ENCODE measurements at places on chromosomes 7 and 10.

GRCh38 chr7:23404546-23405239, 65.6 kb downstream of the IGF2BP3 start:
- no peak for DNase-seq

DNA sequence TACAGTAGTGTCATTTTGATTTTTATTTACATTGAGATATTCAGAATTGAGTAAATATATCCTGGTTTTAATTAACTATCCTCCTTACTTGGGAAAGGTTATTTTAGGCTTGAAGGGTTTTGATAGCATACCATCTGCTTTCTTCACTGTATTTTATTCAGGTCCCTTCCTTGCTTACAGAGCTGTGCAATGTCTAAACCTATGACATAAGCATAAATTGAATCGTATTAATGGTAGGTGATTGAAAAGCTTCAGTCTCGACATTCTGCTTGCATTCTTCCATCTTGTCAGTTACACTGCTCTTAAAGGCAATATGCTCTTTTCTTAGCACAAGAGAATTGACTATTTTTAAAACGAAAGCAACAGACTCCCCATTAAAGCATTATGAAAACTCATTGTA, 102.5 kb downstream of the ARID5B start:
- no peak for DNase-seq

GRCh38 chr7:143327903-143328302, 12.0 kb downstream of the CLCN1 start:
- no peak for DNase-seq

GRCh38 chr7:30329716-30330115, 45.3 kb downstream of the ZNRF2 start:
- DNase-seq, result no peak

GRCh38 chr10:80664071-80664680, 126.5 kb downstream of the SH2D4B start:
- peak; percentile 77 for DNase-seq

DNA sequence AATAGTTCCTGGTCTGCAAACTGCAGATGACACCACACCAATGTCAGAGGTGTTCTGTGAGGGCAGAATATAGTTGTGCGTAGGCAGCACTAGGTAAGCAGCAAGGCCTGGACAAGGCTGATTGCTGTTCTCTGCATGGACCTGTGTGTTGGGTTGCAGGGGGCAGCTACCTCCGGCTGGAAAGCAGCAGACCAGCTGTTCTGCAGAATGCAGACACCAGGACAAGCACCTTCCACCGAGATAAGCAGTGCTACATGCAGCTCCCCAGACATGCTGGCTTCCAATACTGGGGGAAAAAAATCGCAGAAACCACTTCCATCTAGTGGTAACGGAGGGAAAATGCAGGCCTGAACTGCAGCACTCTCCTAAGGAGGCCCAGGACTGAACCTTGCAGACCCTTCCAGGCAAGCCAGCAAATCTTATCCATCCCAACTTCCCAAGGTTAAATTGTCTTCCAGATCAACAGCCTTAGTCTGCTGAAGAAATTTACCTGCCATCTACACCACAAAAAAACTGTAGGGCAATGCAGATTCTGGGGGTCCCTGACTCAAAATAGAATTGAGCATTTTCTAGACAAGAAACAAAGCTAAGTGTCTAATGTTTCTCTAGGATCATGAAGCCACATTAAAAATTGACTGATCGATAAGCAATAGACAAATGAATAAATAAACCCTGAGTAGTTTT, 50.5 kb upstream of the COBL start:
- DNase-seq, result peak; percentile 80

DNA sequence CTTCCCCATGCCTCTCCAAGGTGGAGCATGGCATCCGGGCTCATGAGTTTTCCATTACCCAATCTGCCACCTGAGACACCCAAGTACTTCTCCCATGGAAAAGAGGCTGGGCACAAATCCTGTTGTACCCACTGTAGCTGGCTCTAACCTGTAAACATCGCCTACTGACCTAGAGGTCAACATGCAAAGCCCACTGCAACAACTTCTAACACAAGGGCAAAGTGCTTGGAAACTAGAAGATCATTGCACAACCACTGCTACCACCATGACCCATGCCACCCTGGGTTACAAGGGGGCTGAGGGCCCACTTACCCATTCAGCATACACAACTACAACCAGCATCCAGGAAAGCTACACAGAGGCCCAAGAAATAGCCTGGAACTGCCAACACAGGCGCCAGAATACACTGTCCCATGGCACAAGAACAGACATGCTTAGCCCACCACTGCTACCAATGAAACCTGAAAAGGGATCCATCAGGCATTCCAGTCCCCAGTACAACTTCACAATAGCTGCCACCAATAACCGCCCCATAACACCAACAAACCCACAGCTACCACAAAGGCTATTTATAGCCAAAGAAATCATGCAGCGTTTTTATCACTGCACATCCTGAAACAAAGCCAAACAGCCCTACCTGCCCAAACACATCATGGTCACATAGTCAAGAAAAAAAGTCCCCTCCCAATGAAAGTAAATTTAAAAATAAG, 63.4 kb downstream of the RNF32 start:
- DNase-seq, result no peak

DNA sequence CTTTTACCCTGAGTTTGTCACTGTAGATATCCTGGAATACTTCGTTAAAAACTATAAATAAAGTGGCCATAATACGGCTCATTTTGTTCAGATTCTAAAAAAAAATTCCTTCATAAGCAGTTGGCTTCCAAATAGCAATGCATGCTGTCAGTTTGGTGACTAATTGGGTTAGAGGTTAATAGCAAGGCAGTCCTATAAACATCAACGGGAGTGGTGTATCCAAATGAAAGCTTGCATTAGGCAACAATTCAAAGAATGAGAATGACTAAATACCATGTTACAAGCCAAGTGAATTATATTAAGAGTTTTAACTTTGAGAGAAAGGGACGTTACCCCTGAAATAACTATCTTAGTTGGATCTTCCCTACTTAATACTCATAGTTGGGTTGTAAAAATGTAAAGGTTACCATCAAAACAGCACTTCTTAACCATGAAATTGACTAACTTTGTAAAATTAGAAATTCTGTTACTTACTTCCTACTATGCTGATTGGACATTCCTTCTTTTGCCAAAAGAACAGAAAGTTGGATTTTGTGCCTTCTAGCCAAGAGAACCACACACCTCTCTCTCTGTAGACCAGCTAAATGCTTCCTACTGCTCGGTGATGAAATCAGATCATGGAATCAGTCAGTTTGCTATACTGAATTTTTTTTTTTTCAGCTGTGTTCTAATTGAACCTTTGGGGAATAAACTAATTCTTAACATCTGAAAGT, 98.0 kb downstream of the KAT6B start:
- peak; percentile 75 for DNase-seq

DNA sequence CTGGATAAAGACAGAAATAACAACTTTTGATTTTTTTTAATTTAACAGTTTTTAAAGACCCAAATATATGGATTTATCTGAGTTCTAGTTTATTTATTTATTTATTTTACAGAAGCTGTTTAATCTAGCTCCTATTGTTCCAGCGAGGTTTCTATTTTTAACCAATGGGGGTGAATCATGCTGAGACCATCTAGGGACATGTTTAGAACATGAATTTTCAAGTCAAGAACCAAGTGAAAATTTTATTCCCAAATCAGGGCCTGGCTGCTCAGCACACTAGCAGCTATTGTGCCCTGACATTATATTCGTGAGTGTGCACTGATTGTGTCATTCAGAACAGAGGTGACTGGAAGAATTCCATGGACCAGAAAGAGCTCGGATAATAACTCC, 24.6 kb upstream of the MPP7 start:
- no peak for DNase-seq

DNA sequence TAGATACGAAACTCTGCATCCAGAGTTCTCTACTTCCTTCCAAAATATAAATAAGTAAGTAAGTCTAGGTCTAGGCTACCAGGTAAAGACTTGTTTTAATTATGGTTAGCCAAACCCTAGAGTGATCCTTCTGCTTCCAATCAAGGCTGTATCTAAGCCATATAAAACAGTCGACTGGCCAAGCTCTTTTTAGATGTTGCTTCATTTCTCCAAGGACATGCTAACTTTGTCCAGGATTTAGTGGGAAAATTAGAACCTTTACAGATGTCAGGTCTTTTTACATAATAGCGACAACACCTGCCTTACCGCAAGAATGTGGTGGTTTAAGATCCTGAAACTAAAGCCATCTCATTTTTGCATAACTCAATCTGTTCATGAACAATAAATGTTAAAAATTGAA, 156.8 kb downstream of the NXPH1 start:
- DNase-seq, result no peak

DNA sequence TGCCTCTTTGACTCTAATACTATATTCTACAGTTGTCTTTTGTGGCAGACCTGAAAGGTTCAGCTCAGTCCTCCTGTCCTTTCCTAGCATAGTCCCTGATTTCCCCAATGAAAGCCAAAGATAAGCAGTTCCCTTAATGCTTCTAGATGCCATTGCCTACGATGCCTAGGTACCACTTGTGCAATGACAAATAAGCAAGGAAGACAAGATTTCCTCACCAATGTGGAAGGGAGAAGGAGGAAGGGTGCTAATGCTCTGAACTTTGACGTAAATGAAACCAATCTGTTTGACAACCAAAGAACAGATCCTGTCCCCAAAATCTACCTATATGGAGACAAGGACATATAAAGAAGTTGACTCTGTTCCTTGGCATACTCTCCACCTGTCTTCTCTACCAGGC, 393.3 kb downstream of the KCNMA1 start:
- no peak for DNase-seq

DNA sequence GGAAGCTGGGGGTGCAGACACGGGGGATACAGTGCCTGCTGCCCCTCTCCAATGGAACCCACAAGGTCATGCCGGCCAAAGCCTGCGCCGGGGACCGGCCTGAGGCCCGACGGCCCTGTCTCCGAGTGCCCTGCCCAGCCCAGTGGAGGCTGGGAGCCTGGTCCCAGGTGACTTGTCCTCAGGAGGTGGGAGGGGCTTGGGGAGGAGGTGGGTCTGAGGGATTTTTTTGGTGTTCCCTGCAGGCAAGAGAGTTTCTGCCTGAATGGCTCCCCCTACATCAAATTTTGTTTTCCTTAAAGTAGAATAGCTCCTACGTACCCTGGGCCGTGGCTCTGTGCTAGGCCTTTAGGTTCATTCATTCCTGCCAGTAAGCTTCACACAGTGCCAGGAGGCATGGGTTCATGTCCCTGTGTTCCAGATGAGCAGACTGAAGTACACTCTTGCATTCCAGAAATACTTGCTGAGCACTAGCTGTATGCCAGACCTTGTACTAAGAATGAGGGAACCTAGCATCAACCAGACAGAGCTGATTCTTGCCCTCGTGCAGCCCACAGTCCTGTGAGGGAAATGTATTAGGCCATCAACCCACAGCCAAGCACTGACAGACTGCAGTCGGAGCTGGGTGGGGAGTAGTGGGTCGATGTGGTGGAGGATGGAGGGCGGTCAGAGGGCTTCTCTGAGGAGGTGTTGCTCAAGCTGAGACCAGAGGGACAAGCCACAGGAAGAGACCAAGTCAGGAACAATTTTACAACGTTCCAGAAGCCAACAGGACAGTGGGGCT, 31.1 kb downstream of the TBATA start:
- DNase-seq, result peak; percentile 46

GRCh38 chr7:136709876-136710275, 158.6 kb upstream of the CHRM2 start:
- no peak for DNase-seq

DNA sequence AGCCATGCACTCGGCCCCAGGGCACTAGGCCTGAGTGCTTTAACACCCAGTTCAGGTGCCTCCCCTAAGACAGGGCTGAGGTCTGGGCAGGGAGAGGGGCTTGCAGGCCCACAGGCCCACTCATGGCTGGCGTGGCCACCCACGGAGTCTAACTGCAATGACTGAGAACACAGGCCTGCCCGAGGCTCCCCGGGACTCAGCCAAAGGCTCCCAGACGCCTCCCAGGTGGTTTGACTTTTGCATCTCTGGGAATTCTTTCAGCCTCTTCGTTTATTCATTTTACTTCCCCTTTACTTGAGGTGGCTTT, 37.3 kb downstream of the PTPRN2 start:
- DNase-seq, result no peak

DNA sequence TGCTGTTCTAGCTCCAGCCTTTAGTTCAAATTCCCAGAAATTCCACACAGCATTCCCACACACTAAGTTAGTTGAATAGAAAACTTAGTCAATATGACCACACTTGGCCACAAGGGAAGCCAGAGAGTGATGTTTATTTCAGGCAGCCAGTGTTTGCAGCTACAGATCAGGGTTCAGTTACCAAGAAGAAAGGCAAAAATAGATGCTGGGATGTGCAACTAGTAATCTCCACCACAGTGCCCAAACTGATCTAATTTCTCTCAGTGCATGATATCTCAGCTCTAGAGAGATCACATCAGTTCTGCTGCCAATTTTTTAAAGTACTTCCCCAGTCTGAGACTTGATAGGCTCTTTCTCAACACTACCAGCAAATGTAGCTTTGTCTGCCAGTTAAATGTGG, 17.6 kb downstream of the SLF2 start:
- peak; percentile 19 for DNase-seq

DNA sequence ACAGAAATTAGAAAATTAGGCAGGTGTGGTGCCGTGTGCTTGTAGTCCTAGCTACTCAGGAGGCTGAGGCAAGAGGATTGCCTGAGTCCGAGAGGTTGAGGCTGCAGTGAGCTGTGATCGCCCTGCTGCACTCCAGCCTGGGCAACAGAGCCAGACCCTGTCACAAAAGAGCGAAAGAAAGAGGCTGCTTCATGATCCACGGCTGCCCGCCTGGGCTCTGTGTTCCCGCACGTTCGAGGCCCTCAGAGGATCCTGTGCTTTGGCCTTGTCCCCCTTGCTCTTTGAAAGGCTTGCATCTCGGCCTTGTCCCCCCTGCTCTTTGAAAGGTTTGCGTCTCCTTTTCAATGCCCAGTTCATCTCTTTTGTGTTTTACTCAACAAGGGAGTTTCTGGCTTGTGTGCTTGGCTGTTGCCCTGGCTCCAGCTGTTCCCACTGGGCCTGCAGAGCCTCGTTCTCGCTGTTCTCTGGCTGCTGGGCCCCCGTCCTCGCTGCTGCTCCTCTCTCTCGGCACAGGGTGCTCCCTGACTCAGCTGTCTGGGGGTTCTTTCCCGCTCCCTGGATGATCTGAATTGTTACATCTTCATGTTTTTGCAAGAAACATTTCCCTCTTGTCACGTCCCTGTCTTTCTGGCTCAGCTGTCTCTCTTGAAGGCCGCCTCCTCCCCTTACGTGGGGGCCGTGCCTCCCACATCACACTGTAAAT, 45.1 kb upstream of the INPP5A start:
- DNase-seq, result no peak

DNA sequence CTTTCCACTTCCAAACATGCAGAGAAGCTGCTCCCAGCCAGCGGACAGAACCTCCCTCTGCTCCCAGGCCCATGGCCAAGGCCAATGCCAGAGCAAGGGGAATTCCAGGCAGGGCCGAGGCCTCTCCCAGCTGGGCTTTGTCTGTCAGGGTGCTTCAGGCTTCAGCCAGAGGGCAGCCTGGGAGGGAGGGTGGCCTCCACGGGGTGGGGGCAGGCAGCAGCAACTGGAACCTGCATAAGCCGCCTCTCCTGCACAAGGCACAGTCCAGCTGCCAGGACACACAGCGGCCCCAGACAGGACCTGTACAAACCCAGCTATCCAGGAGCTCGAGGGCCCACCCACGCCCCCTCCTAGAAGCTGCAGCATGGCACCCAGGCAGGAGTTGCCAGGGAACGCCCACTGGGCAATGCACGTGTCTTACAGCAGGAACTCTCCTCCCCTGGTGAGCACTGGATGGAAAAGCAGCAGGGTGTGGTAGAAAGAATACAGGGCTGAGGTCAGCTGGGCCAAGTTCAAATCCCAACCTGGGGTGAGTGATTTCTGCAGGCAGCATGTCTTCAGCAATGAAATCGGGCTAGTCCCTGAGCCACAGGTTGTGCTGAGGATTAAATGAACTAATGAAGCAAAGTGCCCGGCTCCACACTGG, 7.6 kb downstream of the FAM53B start:
- peak; percentile 75 for DNase-seq

GRCh38 chr7:36895192-36895591, 170.9 kb upstream of the AOAH start:
- no peak for DNase-seq

Data from ACHN (cell line).